ENCODE measurements at places on chromosomes 2 and 18.

- no peak for DNase-seq
Measured at GRCh38 chr2:185181901-185182300, 556.7 kb upstream of the FSIP2 start.

GRCh38 chr18:37482433-37482832 is 83.2 kb downstream of the CELF4 start:
- DNase-seq = no peak

DNA sequence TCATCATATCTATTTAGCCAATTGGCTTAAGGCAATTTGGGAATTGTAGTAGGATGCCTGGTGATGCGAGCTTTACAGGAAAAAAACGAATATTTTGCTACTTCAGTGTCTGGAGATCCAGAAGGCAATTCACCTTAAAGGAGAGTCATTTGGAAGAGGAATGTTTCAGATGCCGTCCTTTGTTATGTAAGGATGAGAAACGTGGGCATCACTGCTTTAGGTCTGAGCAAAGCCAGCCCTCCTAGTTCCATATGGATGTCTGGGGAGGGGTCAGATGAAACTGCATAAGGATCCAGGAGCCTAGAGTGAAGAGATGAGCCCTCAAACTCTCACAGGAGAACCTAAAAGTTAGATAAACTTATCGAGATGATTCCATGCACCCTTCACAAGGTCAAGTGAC is 30.9 kb upstream of the DOCK10 start:
- no peak for DNase-seq

- no peak for DNase-seq
Measured at GRCh38 chr18:9182852-9183399, 46.3 kb downstream of the ANKRD12 start.

GRCh38 chr2:174336501-174337336 is 2.0 kb downstream of the SP9 start:
- peak; percentile 40 for DNase-seq

- DNase-seq = no peak
Measured at GRCh38 chr18:30705943-30706342, 336.6 kb downstream of the DSC3 start.

DNA sequence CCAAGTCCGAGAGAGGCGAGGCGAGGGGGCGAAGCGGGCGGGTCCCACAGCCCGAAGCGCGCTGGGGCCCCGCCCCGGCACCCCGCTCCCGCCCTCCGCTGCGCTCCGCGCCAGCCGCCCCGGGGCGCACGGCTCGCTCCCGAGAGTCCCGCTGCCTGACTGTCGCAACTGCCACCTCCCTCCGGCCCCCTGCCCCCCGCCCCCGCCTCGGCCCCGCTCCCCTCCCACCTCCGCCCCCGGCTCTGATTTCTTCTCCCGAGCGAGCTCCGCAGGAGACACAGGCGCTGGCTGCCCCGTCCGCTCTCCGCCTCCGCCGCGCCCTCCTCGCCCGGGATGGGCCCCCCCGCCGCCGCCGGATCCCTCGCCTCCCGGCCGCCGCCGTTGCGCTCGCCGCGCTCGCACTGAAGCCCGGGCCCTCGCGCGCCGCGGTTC is at the start of gene WNT6:
TSS of gene WNT6 (plus strand) at position 250 of the 432 bp plus-strand sequence. CDS start 233 bp downstream, outside the sequence.
- DNase-seq = no peak

DNA sequence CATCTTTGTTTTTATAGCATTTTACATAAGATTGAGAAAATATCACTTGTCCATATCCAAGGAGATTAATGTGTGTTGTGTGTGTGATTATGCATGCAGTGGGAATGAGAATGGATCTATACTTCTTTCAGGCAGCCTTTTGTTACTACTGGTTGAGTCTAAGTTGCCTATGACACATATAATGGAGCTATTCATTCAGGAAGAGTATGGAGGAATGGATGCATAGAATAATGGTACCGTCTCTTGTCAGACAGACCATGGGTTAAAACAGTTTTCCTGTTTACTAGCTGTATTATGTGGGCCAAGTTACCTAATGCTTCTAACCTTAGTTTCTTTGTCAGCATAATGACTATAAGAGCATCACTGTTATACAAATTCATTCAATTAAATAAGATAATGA is 155.4 kb upstream of the KYNU start:
- no peak for DNase-seq

- DNase-seq = no peak
Measured at GRCh38 chr2:73225513-73226360, 7.3 kb downstream of the PRADC1 start.

- no peak for DNase-seq
Measured at GRCh38 chr2:111627256-111627655, 256.7 kb downstream of the ANAPC1 start.

Data from stimulated activated CD4-positive, alpha-beta T cell treated with anti-CD3 and anti-CD28 coated beads, Interleukin-2, amount 100 ng/mL, for 24 hours (primary cell).